A549 treated with dexamethasone at 1 μM for 4 hours (cell line): ENCODE measurements at places on chromosomes 2 and 18. TPM values are rescaled to one million over a fixed set of nuclear protein-coding genes. Genes with fewer than 3 reads are reported as not detected.

DLX1 gene
- total RNA-seq, result 2.3 to 2.9 TPM (median 2.6 TPM) in 5 replicates

CAPN13 gene
- total RNA-seq, result 0.06 to 0.22 TPM (median 0.12 TPM) in 4 of 5 replicates, not detected in the other

SEC11C gene
- total RNA-seq, result 57.1 to 71.0 TPM (median 60.4 TPM) in 5 replicates

UGT1A1 gene
- total RNA-seq, result 0.39 to 1.1 TPM (median 0.87 TPM) in 5 replicates

TXNDC9 gene
- 38.4 to 45.9 TPM (median 40.1 TPM) in 5 replicates for total RNA-seq

SULT1C4 gene
- total RNA-seq, result not detected in 5 replicates

GALNT3 gene
- 0.05 TPM in 1 of 5 replicates, not detected in the others for total RNA-seq

HADHB gene
- total RNA-seq, result 87.3 to 100 TPM (median 98.9 TPM) in 5 replicates

IL36B gene
- total RNA-seq, result 0.09 to 0.28 TPM (median 0.13 TPM) in 3 of 5 replicates, not detected in the others

RBM43 gene
- total RNA-seq, result 2.2 to 3.5 TPM (median 3.0 TPM) in 5 replicates

UGT1A8 gene
- total RNA-seq, result 0.06 to 0.07 TPM (median 0.06 TPM) in 3 of 5 replicates, not detected in the others

SLC30A3 gene
- total RNA-seq, result 1.8 to 3.4 TPM (median 3.3 TPM) in 5 replicates

SGO2 gene
- 11.1 to 16.8 TPM (median 14.6 TPM) in 5 replicates for total RNA-seq

RETSAT gene
- 47.8 to 57.1 TPM (median 51.4 TPM) in 5 replicates for total RNA-seq

FTCDNL1 gene
- 2.3 to 3.2 TPM (median 2.8 TPM) in 5 replicates for total RNA-seq

SNORC gene
- 4.2 to 8.2 TPM (median 6.8 TPM) in 5 replicates for total RNA-seq

CD8A gene
- total RNA-seq, result 0.28 to 0.51 TPM (median 0.30 TPM) in 5 replicates

PPM1G gene
- 152 to 176 TPM (median 176 TPM) in 5 replicates for total RNA-seq

CYTIP gene
- 0.04 to 0.25 TPM (median 0.05 TPM) in 3 of 5 replicates, not detected in the others for total RNA-seq
